ENCODE measurements at places on chromosomes 1 and 21.

GRCh38 chr1:162757476-162757875 is 33.0 kb upstream of the HSD17B7 start:
- no peak for DNase-seq

GRCh38 chr1:111778541-111779051 is 22.9 kb downstream of the DDX20 start:
- no peak for DNase-seq

DNA sequence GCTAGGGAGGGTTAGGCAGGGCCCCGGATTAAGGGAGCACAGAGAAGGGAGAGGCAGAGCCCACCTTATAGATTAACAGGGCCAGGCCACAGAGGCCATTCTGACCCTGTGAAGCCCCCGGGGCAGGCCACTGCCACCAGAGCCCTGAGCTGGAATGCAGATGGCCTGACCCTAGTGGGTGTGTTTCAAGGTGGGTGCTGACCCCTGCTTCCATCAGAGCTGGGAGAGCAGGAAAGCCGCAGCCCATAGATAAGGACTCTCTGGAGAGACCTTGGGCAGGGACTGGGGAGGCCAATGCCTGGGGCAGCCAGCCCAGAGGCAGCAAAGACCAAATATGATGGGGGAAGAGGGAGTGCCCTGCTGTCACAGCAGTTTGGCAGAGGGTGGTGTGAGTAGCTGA is 35.9 kb downstream of the NCMAP start:
- DNase-seq, result no peak

GRCh38 chr1:183699616-183700160 is 46.6 kb upstream of the APOBEC4 start:
- DNase-seq, result no peak

DNA sequence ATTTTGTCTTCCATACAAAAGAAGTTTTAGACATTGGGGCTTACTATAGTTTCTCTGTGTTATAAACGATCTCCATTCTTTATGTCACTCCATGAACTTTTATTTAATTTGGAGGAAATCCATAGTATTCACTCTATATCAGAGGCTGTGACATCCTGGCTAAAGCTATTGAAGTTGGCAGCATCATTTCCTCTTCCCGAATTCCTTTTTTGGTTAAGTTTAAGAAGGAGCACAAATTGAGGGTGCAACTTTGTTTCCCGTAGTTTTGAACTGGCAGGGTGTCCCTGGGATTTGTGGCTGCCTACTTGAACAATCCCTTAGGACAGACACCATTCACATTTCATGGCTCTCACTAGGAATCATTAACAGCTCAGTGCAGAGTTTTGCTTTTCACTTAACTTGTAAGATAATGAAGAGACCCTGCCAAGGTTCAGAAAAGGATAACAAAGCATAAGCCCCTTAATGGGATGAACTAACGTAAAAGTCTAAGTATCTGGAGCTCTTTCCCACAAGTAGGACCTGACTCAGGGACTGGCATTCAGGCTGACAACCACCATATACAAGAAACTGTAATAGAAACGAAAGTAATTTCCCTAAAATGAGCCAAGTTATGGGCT is 13.9 kb downstream of the S1PR1 start:
- no peak for DNase-seq

DNA sequence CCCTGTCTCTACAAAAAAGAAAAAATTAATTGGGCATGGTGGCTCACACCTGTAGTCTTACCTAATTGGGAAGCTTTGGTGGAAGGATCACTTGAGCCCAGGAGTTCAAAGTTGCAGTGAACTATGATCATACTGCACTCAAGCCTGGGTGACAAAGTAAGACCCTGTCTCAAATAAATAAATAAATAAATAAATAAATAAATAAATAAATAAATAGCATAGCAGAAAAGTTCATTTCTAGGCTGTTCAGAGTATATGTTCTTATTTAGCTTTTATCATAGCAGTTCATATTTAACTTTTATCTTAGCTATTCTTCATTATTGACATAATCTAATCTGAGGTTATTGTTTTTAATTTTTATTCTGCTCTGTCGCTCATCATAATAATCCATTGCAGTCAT is 8.7 kb upstream of the SEC16B start:
- DNase-seq, result no peak

GRCh38 chr1:20551945-20552727 is at the start of gene FAM43B:
FAM43B (plus strand) TSS chr1:20552573; CDS start chr1:20552974, 401 bp downstream.
- no peak for DNase-seq

- DNase-seq, result no peak
Observed at GRCh38 chr1:11400567-11400966, 78.4 kb upstream of the DISP3 start.

- DNase-seq, result no peak
Observed at GRCh38 chr21:39048574-39048973, 134.7 kb downstream of the PSMG1 start.

GRCh38 chr1:199508653-199509052 is 518.9 kb upstream of the NR5A2 start:
- DNase-seq, result no peak

- peak; percentile 17 for DNase-seq
Observed at GRCh38 chr1:26862781-26863684, at the start of gene SFN. SFN (plus strand) TSS chr1:26863149; CDS start chr1:26863213, 64 bp downstream.

DNA sequence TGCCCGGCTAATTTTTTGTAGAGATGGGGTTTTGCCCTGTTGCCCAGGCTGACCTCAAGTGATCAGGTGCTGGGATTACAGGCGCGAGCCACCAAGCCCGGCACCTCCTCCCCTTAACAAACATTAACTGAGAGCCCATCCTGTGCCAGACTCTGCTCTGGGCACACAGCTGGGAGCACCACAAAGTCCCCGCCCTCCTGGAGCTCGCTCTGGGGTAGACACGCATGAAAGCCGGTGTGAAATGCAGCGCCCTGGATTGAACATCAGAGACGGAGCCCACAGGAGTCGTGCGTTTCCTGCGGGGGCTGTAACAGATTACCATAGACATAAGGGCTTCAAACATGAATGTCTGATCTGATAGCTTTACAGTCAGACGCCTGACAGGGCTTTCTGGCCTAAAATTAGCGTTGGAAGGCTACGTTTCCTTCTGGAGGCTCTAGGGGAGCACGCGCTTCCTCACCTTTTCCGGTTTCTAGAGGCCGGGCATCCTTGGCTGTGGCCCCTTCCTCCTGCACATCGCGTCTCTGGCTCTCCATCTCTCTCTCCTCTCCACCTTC is 14.3 kb downstream of the SLC27A3 start:
- DNase-seq, result no peak

DNA sequence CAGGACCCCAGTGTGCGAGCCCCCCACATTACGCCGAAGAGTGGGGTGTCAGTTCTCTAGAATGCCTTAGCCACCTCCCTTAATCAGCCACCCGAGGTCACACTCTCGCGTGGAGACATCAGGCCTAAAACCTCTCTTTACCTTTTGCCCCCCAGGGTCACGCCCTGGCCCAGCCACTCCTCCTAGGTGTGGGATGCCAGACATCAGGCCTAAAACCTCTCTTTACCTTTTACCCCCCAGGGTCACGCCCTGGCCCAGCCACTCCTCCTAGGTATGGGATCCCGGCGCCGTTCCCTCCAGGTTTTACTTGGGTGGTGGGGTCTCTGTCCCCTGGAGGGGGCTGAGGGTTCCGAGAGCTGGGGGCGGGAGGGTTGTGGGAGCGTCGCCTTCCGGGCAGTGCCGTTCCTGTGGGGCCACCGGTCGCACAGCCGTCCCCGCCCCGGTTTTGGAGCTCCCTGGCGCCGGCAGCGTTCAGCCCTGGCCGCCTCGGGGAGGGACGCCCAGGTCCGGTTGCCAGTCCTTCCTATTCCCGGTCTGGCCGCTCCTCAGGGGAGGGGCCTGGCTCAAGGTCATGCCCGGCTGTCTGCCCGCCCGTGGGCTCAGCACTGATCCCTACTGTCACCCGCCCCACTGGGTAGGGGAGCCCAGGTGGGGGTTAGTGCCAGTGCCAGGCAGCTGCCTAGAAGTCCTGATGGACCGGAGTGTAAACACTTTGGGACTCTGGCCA is 882 bp downstream of the VPS13D start:
- no peak for DNase-seq

DNA sequence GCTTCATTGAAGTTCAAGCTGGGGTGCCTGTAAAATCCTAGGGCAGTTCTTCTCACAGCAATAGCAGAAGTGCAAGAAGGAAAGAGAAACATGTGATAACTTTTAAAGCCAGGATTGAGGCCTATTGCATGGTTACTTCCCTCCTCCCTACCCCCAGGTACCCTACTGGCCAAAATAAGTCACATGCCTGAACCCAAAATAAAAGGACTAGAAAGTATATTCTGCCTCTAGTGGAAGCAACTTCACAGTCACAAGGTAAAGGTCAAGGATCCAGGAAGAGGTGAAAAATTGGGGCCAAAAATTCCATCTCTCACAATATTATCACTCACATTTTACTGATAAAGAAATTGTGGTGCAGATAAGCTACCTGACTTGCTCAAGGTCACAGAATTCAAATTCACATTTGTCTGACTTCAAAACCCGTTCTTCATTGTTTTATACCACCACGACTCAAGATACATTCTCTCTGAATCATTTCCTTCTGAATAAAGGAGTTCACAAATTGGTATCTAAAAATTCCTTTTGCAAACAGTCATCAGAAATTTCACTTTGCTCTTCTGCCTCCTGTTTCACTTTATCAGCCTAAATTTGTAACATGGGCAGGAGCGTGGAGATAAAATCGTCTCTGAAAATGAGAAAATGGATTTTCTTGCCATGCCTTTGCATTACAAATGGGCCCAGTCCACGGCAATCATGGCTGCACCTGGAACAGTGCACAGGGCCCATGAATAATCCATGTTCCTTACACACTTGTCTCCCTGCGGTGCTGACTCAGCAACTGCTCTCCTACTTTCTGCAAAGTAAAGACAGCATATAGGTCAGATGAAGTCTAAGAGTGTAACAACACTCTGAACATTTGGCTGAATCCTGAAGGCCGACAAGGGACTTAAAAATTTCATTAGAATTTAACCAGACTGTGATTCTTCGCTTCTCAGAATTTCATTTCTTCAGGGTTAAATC is 485.3 kb upstream of the NFIA start:
- no peak for DNase-seq

- no peak for DNase-seq
Observed at GRCh38 chr1:199945591-199945990, 81.9 kb upstream of the NR5A2 start.

- no peak for DNase-seq
Observed at GRCh38 chr1:41574842-41575241, 90.4 kb upstream of the EDN2 start.

GRCh38 chr1:10734375-10734774 is 62.1 kb downstream of the CASZ1 start:
- DNase-seq, result no peak

GRCh38 chr21:34037009-34037795 is 36.2 kb upstream of the MRPS6 start:
- no peak for DNase-seq

- no peak for DNase-seq
Observed at GRCh38 chr1:156440654-156441437, 59.7 kb downstream of the MEF2D start.

All from activated T-helper 1 cell treated with anti-CD3 and anti-CD28 coated beads, Interleukin-2, amount 50 U/mL, for 16 hours (primary cell).